NCI-H2081 (cell line): ENCODE measurements at places on chromosomes 6 and 20.
A peak's percentile ranks its signal among the peaks of the same experiment; 100 is the strongest.

GRCh38 chr20:46709055-46709458, 392 bp upstream of the SLC2A10 start:
- DNase-seq: no peak

DNA sequence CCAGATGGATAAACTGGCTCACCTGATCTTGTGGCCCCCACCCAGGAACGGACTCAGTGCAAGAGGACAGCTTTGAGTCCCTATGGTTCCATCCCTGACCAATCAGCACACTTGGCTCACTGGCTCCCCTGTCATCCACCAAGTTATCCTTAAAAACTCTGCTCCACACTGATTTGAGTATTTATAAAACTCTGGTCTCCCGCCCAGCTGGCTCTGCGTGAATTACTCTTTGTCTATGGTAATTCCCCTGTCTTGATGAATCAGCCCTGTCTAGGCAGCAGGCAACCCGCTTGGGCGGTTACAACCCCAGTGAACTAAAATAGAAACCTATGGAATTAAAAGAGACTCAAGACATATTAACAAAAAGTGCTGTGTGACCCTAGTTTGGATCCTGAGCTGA, 38.1 kb upstream of the CD83 start:
- DNase-seq: no peak

DNA sequence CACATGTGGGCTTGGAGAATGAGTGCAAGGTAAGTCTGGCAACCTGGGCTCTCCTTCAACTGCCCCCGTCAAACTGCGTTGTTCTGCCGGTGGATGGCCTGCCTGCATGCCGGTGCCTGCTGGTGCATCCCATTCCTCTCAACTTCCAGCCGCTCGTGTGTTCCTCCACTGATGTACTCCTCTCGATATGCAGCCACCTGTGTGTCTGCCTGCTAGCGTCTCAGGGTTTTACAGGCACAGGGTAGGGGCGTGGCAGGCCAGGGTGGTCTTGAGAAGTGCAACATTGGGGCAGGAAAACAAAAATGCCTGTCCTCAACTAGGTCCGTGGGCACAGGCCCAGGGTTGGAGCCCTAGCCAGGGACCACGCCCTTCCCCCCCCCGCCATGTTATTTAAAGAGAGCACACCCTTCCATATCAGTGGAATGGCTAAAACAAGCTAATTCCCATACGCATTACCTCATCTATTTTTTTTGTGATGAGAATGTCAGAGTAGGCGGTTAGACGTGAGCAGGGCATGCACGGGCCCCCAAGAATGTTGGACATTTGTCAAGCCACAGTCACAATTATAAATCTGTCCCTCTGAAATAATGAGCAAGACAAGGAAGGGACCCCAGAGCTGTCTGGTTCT, 33.2 kb downstream of the SERPINB6 start:
- DNase-seq: no peak

GRCh38 chr20:60700728-60701127, 551.3 kb upstream of the CDH4 start:
- DNase-seq: no peak

GRCh38 chr20:50645253-50646068, 45.9 kb downstream of the RIPOR3 start:
- DNase-seq: no peak

DNA sequence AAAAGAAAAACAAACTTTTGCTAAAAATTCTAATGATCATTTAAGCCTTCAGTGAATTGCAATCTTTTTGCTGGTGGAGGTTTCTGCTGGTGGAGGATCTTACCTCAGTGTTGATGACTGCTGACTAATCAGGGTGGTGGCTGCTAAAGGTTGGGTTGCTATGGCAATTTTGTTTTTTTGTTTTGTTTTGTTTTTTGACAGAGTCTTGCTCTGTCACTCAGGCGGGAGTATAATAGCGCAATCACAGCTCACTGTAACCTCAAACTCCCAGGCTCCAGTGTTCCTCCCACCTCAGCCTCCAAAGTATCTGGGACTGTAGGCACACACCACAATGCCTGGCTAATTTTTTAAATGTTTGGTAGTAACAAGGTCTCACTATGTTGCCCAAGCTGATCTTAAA, 94.7 kb downstream of the ANKRD6 start:
- no peak for DNase-seq

DNA sequence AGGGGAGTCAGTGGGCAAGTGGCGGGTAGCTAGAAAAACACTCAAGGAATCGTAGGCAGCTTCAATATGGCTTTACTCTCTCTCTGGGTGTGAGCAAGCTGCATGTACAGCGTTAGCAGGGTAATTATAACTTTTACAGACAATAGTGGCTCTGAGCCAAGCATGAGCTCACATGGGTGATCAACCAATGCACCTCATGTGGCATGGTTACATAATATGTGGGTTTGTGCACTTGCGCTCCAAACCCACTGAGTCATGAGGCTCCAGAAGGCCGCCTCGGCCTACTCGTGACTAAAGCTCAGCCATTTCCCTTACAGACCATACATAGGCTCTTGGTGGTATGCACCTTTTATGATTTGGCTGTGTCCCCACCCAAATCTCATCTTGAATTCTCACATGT, 78.4 kb upstream of the FBXL4 start:
- DNase-seq: no peak

DNA sequence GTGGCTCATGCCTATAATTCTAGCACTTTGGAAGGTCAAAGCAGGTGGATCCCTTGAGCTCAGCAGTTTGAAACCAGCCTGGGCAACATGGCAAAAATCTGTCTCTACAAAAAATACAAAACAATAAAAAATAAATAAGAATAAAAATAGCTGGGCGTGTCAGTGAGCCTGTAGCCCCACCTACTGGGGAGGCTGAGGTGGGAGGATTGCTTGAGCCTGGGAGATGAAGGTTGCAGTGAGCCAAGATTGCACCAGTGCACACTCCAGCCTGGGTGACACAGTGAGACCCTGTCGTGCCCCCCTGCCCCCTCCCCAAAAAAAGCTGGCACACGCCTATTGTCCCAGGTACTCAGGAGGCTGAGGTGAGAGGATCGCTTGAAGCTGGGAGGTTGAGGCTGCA, 35.1 kb upstream of the SRPK1 start:
- DNase-seq: no peak

DNA sequence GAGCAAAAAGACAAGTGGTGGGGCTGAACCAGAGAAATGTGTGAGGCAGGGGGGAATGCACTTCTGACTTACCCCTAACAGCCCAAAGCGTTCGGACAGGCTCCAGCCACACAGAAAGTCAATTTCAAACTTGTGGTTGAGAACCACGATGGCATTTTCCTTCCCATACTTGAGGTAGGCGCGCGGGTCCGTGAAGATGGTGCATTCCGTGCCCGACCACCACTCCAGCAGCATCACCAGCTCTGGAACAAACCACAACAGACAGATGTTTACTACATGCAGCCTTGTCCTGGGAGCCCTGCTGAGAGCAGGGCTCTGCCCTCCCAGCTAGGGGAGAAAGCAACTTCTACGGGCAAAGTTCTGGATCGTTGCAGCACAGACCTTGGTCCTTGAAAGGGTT, 107.7 kb downstream of the AGPAT4 start:
- no peak for DNase-seq

- no peak for DNase-seq
These were observed 39.4 kb upstream of the CCN6 start for GRCh38 chr6:112014483-112014882.

DNA sequence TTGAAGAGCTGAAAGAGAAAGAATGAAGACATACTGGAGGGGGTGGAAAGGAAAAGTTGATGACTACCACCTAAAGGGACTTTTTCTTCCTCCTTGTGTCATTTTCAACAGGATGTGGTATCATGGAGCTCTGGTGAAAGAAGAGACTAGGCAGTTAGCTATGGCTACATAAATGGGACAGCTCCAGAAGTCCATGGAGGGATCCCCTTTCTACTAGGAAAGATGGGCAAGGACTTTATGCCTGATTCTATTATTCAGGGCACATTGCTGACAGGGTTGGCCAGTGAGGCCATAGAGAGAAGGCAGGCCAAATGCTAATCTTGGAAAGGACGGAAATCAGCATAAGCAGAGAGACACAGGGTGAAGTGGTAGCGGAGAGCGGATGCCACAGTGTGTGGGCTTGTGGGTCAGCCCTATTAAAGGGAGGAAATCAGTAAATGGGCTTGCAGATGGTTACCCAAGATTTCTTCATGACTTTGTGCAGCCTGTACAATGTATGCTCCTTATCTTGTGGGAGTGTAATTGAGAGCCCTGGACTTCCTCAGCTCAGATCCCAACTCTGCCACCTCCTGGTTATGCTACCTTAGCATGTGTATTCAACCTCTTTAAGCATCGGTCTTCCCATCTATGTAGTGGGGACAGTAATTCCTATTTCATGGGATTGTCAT, 77.4 kb upstream of the TMEM170B start:
- DNase-seq: no peak

- DNase-seq: no peak
These were observed 6.0 kb upstream of the FAM83C start for GRCh38 chr20:35298264-35298663.

DNA sequence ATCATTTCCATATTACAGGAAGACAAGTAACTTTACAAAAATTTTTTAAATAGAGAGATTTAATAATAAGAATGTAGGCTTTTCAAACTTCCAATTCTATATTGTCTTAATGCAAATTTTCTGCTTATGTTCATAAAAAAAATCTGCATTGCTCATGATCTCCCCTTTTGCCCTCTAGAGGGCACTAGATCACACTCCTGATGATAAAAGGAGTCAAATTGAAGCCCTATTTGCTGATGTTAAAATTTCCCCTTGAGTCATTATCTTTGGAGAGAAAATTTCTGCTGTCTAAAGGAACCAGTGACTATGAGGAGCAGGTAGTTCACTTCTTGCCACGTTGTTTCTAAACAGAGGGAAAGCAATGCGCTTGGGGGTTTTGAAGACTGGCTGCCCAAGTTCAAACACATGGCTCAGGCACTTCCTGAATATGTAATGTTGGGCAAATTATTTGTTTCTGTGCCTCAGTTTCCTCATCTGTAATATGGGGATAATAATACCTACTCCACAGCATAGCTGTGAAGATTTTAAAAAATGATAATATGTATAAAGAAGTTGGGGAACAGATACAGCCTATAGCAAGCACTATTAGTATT, 874.2 kb downstream of the TFAP2A start:
- DNase-seq: peak; percentile 67
